Hematopoietic multipotent progenitor cell (in vitro differentiated cells): ENCODE measurements at places on chromosomes 7 and 10. TPM values are rescaled to one million over a fixed set of nuclear protein-coding genes. Genes with fewer than 3 reads are reported as not detected.

Gene IGF2BP3
- total RNA-seq = 6.7 TPM

Gene SHH
- total RNA-seq = under 0.01 TPM

Gene SORBS1
- 3.5 TPM for total RNA-seq

Gene LIPF
- total RNA-seq = not detected

Gene DIP2C
- total RNA-seq = 0.27 TPM

Gene BUD31
- total RNA-seq = 32.9 TPM

Gene PON1
- total RNA-seq = 0.27 TPM

Gene POLL
- total RNA-seq = 31.0 TPM

Gene MSRB2
- total RNA-seq = 6.7 TPM

Gene MCU
- total RNA-seq = 16.7 TPM

Gene PDE1C
- under 0.01 TPM for total RNA-seq

Gene PNLIP
- total RNA-seq = not detected

Gene SFTPD
- total RNA-seq = not detected

Gene ACTR3C
- total RNA-seq = 26.4 TPM

Gene MXI1
- total RNA-seq = 10.8 TPM

Gene SFXN3
- 123 TPM for total RNA-seq

Gene PTCD1
- total RNA-seq = 8.9 TPM

Gene WNT2
- total RNA-seq = not detected

Gene ASZ1
- not detected for total RNA-seq

Gene GRB10
- 65.2 TPM for total RNA-seq

Gene PPP1R17
- total RNA-seq = under 0.01 TPM

Gene TWIST1
- total RNA-seq = 0.27 TPM

Gene KIF5B
- total RNA-seq = 18.0 TPM

Gene NUDT13
- 1.6 TPM for total RNA-seq

Gene CPXM2
- not detected for total RNA-seq

Gene NOM1
- total RNA-seq = 11.6 TPM

Gene ALOX5
- total RNA-seq = 9.2 TPM

Gene TTYH3
- total RNA-seq = 41.2 TPM

Gene MYOZ1
- not detected for total RNA-seq

Gene NME8
- 0.27 TPM for total RNA-seq

Gene DGKI
- total RNA-seq = under 0.01 TPM

Gene PLXDC2
- total RNA-seq = 38.0 TPM

Gene ZNF467
- 3.5 TPM for total RNA-seq

Gene GCK
- 0.27 TPM for total RNA-seq

Gene SLC39A12
- not detected for total RNA-seq

Gene NYAP1
- total RNA-seq = under 0.01 TPM

Gene MLXIPL
- total RNA-seq = not detected

Gene LEP
- total RNA-seq = under 0.01 TPM

Gene ZNF804B
- 0.27 TPM for total RNA-seq

Gene RBP3
- not detected for total RNA-seq
